Karpas-422 (cell line): ENCODE measurements at places on chromosomes 16 and 17. TPM values are rescaled to one million over a fixed set of nuclear protein-coding genes. Genes with fewer than 3 reads are reported as not detected.

The IKZF3 gene
- 83.0 and 137 TPM in 2 replicates for total RNA-seq

The SMCR8 gene
- 12.7 and 14.4 TPM in 2 replicates for total RNA-seq

The NXPH3 gene
- total RNA-seq, result not detected in 2 replicates

The RNF43 gene
- not detected in 2 replicates for total RNA-seq

The CCDC137 gene
- 8.1 and 31.9 TPM in 2 replicates for total RNA-seq

The FN3K gene
- total RNA-seq, result not detected in 2 replicates

The GPR142 gene
- not detected in 2 replicates for total RNA-seq

The PERCC1 gene
- total RNA-seq, result not detected in 2 replicates

The ATP2C2 gene
- total RNA-seq, result not detected in 2 replicates

The NOS2 gene
- not detected in 2 replicates for total RNA-seq

The TM4SF5 gene
- not detected in 2 replicates for total RNA-seq

The DOC2B gene
- total RNA-seq, result not detected in 2 replicates

The ST6GALNAC1 gene
- total RNA-seq, result not detected in 2 replicates

The DNAH3 gene
- total RNA-seq, result not detected in 2 replicates

The ZNF646 gene
- 22.0 and 23.3 TPM in 2 replicates for total RNA-seq

The HS3ST6 gene
- total RNA-seq, result not detected in 2 replicates

The FZD2 gene
- 0.56 and 2.4 TPM in 2 replicates for total RNA-seq

The CCL1 gene
- total RNA-seq, result not detected in 2 replicates

The P2RX5 gene
- 60.4 and 86.1 TPM in 2 replicates for total RNA-seq

The TEKT1 gene
- not detected in 2 replicates for total RNA-seq
